ENCODE measurements at places on chromosomes 7 and 10.

DNA sequence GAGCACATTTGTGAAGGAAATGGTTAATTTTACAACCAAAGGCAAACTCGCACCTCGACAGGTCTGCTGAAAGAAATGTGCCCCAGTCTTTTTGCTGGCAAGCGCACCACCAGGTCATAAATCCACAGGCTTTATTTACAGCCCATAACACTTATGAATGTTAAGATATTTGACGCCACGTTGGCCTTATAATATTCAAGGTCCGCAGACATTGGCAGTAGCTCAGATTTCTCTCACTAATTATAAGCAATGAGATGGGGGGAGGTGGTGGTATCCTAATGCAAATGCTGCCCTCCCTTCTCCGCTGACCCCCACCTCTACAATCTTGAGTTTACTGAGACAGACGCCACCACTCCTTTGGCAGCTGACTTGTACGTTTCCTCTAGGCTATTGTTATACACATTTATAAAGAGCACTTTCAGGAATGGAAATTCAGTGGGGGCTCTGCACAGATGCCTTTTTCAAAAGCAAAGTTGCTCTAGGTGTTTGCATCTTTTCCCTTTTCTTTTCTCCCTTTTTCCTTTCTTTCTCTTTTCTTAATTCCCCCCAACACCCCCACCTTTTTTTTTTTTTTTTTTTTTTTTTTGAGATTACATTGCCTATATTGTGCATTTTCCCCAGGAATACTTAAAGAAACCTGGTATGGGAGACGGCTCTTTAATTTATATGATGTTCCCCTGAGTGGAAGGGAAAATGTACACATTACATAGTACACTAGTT lies 6.7 kb downstream of the TCF7L2 start:
- no peak for DNase-seq

DNA sequence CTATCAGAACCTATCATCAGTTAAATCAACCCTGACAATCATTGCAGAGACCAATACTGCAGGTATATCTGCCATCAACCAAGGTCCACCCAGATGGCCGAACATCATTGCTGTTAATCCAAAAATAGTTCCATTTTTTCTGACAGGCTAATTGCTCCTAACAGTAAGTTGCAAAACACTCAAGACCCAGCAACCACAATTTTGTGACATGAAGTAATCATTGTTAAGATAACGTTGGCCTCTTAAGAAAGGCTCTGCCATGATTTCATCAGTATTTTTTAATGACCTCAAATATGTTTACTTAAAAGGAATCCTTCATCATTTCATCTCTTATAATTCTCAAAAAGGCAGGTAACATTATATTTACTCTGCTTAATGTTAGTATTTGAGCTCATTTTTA lies 553.4 kb upstream of the POM121L12 start:
- no peak for DNase-seq

- no peak for DNase-seq
Observed at GRCh38 chr10:118985576-118985975, 43.9 kb upstream of the NANOS1 start.

GRCh38 chr7:132402751-132403245 lies 173.5 kb downstream of the PLXNA4 start:
- DNase-seq: no peak

- DNase-seq: no peak
Observed at GRCh38 chr7:154879629-154880028, 123.3 kb downstream of the PAXIP1 start.

- no peak for DNase-seq
Observed at GRCh38 chr10:126350216-126350992, 37.9 kb downstream of the ADAM12 start.

- peak; percentile 77 for DNase-seq
Observed at GRCh38 chr10:84352251-84352842, 24.0 kb downstream of the CCSER2 start.

DNA sequence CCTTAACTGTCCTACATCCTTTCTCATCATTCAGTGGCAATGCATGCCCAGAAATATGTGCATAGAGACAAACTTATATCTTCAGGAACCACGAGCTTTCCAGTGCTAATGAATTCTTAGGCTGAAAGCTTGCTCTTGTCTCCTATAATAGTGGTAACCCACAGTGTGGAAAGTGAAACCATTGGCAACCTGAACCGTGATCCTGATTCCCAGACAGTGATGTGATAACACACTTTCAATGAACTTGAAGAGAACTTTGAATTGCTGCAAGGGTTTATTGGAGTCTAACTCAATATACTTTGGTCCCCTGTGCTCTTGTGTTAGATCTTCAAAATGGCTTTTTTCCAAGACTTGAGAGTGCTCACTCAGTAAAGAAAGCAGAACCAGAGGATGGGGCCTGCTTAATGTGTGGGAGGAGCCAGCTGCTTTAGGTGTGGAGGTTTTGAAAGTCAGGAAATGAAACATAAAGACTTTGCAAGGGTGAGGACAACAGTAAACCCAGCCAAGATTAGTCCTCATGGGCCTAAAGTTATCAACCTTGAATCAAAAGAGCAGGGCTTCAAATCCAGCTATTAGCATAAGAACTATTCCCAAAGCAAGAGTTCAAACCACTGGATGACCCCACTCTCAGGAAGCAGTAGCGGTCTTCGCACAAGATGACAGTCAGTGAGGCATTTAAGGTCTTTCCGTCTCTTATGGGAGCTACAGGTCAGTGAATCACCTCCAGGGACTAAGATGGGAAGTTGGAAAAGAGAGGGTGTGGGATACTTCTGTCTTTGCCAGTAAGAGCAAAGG lies 332.4 kb upstream of the NRP1 start:
- no peak for DNase-seq

GRCh38 chr7:77288676-77289320 lies 89.2 kb upstream of the FGL2 start:
- DNase-seq: no peak

DNA sequence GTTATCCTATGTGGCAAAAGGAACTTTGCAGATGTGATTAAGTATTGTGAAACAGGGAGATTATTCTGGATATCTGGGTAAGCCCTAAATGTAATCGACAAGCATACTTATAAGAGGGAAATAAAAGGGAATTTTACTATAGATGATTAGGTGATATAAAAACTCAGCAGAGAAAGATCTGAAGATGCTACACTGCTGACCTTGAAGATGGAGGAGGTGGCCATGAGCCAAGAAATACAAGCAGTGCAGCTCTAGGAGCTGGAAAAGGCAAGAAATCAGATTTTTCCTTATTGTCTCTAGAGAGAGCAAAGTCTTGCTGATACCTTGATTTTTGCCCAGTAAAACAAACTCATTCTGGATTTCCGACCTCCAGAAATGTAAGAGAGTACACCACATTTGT lies 67.7 kb downstream of the BRAF start:
- DNase-seq: no peak

- no peak for DNase-seq
Observed at GRCh38 chr10:58189269-58189668, 78.4 kb downstream of the IPMK start.

DNA sequence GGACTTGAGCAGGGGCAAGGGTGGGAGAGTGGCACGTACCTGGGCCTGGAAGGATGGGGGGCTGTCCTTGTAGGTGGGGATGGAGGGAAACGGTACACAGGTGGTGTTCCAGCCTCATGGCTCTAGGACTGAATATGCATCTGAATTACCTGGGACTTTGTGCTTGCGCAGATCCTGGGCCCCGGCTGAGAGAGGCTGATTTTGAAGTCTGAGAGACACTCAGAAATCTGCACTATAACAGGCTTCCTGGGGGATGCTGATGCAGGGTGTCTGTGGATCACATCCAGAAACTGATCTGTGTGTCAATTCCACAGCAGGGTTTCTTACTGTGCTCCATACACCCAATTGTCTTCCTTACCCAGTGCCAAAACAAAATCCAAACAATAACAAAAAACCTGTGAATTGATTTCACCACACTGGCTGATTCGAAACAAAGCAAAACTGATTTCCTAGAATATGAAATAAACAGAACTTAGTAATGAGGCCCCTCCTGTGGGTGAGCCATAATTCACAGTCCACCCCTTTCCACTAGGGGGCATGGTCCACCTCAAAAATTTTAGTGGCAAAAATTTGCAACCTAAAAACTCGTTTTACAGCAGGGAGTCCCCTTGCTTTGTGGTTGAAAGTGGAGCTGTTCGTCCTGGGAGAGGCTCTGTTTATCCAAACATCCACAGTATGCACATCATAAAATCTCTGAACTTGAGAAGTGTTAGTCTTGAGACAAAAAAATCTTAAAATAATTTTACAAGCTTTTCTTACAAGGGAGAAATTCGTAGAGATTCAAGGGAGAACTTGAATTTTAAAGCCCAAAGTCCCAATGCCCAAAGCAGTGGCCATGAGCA lies 32.0 kb upstream of the PLEKHA1 start:
- DNase-seq: peak; percentile 70

GRCh38 chr10:119602241-119603095 lies 5.7 kb upstream of the TIAL1 start:
- peak; percentile 68 for DNase-seq

GRCh38 chr7:132390705-132391104 lies 185.6 kb downstream of the PLXNA4 start:
- DNase-seq: no peak

DNA sequence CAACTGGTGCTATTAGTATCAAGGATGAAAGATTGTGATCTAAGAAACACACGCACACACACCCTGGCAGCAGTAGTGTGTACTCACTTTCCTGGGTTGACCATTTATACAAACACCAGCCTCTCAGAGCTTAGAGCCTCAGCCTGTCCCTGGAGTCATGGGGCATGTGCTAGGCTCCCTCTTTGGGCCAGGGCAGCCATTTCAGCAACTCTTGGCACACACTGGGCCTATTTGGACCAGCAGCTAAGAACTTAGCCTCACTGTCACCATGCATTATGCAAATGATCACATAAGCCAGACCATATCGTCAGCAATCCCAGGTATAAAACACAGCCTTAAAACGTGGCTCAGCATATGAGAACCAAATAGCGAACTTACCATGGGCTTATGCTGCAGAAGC lies 51.3 kb downstream of the GLI3 start:
- DNase-seq: no peak

- no peak for DNase-seq
Observed at GRCh38 chr10:80617807-80618206, 80.1 kb downstream of the SH2D4B start.

DNA sequence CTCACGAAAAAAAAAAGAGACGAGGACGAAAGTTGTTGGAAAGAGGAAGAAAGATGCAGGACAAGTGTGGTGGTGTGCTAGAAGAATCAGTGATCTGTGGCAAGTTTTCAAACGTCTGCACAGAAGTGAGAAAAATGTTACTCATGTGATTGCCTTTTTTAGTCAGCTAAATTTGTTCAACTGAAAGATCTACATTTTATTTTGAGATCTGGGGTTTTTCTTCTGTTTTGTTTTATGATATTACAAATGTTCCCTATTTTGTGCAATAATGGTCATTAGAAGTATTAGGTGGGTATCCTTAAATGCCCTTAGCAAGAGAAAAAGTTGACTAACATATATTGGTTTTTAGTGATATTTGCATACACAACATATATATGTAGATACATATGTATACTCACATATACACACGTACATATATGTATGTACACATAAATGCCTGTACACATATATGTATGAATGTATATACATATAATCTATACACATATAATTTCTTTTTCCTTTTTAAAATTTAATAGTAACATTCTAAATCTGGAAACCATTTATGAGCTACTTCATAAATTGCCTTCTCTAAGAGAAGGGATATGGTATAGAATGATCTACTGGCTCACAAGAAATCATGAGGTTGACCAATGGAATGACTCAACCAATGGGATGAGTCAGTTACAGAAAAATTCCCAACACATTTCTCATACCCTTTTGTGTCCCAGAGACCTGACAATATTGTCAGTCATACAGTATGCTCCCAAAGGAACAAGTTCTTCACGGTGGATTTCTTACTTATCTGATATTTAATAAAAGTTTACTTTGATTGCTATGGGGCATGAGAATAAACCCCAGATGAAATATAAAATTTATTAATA lies 38.4 kb downstream of the SLC39A12 start:
- no peak for DNase-seq

DNA sequence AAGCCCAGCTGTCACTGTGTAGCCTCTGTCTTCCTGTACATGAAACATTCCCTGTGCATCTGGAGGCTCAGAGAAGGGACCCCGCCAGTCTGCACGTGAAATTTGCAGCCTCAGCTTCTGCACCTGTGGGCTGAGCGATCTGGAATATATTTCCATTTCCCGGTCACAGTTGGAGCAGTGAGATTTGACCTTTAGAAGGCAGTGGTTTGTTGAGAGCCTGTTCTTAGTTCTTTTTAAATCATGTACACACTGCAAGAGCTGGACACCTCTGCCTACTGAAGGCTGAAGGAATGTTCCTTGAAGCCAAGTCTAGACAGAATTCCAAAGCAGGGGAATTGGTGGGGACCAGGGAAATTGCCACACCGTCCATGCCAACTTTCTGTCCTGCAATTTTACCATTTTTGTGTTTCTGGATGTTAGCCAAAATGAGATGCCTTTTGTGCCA lies 706.6 kb downstream of the INHBA start:
- no peak for DNase-seq

DNA sequence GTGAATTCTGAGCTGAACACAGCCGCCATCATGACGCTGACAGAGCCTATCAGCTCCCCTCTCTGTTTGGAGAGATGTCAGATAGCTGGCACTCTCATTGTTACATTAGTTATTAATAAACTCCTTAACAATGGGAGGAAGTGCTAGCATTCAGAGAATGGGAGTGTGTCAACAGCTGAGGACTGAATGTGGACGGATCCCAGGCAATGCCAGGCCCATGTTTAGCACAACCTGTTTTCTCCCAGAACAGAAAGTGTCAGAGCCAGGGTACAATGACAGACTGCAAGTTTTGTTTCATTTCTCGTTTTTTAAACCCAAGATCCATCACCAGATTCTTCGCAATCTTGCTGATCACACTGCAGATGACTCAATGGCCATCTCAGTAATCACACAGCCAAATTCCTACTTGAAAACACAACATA lies 99.6 kb downstream of the PRPF18 start:
- DNase-seq: no peak

DNA sequence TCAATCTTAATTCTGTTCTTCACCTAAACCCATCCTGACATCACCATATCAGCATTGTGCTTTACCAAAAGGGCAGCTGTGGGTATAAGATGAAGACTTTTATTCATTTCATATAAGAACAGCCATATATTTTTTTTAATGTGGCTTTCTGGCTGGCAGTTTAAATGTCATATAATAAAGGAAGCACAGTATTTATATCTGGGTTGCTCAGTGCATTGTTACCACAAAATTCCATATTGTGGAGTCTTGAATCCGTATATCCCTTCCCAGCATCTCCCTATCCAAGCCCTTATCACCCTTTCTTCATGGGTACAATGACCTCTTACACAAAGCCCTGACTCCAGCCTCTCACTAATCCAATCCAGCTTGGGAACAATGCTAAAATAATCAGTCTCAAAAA lies 125.8 kb downstream of the RAPGEF5 start:
- no peak for DNase-seq

DNA sequence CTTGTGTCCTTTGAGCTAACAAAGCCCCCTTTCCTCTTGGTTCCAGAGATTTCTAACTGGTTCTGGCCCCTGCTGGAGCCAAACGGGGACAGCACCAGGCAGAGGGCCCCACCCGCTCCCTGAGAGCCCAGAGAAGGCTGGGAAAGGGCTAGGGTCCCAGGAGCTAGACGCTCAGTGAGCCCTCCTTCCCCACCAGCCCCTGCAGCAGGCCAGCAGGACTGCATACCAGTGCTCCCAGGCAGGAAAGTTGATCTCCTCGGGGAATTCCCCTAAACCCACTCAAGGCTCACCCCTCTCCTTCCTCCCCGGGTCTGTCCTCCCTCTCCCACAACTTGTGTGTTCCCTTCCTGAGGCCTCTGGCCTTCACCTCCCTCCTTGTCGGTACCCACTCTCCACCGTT lies 47.7 kb downstream of the PAX2 start:
- DNase-seq: no peak
